ENCODE measurements at places on chromosomes 6 and 20.

DNA sequence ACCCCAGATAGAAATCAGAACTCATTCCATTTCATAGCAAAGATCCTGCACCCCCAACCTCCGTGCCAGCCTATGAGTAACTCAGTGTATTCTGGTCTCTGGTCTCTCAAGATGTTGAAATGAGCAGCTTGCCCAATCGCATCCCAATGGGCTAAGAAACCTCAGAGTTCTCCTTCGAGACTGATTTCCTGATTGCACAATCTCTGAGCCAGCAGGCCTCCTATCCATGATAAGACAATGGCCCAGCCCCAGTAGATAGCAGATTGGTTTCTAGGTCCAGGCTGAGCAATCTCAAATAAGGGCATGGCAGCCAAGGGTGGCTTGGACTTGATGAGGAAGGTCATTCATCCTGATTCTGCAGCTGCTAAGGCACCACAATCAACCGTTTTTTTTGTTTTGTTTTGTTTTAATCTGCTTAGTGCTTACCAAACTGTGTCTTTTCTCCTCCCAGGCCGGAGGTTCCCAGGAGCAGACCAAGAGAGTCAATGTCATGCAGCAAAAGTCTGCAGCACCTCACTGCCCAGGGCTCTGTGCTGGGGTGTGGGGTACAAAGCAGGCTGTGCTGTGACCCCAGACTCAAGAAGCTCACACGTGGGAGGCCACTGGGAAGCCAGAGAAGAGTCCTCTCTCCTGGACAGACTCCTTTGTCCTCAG lies 125.1 kb upstream of the NXT1 start:
- DNase-seq: peak; percentile 83

DNA sequence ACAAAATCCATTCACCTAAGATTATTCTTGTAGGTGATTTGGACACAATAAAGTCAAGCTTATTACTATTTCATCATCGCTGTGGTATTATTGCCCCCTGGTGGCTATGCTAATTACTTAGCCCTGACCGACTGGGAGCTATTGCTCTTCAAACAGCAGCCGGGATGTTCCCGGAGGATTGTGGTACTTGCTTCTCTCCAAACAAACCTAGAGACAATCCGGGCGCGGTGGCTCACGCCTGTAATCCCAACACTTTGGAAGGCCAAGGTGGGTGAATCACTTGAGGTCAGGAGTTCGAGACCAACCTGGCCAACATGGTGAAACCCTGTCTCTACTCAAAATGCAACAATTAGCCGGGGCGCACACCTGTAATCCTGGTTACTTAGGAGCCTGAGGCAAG lies 15.4 kb upstream of the STMND1 start:
- peak; percentile 82 for DNase-seq

- no peak for DNase-seq
Observed at GRCh38 chr6:49003348-49003747, 459.7 kb downstream of the MMUT start.

DNA sequence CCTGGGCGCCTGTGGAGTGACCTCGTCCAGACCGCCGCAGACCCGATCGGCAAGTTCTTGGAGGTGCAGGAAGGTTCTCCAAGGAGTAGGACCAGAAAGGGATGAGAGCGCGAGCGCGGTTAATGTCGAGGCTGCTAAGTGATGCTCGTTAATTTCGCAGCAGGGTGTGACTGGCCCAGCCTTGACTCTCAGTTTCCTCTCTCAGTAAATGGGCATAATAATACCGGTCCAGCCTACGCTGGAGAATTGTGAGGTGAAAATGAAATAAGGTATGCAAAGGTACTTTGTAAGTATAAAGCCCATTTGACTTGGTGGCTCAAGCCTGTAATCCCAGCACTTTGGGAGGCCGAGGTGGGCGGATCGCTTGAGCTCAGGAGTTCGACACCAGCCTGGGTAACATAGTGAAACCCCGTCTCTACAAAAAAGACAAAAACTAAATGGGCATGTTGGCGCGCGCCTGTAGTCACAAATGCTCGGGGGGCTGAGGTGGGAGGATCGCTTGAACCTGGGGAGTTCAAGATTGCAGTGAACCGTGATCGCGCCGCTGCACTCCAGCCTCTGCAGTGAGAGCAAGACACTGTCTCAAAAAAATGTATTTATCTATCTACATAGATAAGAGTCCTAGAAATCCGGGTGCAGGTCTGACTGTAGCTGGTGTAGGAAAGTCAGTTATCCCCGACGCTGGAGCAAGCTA lies 634 bp upstream of the BTBD9 start:
- no peak for DNase-seq

DNA sequence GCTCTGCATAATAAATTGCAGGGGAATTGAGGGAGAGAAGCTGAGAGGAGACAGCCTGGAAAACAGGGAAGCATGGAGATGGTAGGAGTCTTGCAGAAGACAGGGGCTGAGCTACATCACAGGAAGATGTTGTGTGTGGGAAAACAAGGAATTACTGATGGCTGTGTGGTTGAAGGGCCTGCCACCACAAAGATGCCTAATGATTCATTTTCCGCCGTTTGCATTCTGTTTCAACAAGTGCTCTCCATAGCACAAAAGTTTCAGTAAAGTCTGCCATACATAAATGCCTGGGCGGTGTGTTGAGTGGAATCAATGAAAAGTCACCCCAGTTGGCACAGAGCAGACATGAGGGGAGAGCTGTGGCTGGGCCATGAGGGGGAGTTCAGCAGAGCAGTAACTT lies 5.6 kb upstream of the KLHL31 start:
- DNase-seq: no peak

DNA sequence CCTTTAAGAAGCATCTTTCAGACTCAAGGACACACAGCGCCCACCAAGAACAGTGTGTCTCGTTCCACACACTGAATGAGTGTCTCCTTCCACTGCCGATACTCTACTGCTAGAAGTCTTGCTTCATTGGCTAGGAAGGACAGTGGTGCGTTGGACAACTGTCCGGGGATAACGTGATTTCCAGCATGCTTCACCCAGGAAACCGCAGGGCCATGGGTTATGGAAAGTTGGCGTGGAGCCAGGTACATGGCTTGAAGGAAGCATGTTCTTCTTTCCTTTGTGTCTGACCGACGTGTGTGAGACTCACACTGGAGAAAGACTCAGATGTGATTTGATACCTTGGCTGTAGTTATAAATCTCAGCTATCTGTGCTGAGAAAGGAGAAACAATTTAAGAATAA lies 73.2 kb downstream of the SMOC2 start:
- DNase-seq: no peak

- peak; percentile 50 for DNase-seq
Observed at GRCh38 chr6:5941188-5941587, 65.5 kb downstream of the NRN1 start.

DNA sequence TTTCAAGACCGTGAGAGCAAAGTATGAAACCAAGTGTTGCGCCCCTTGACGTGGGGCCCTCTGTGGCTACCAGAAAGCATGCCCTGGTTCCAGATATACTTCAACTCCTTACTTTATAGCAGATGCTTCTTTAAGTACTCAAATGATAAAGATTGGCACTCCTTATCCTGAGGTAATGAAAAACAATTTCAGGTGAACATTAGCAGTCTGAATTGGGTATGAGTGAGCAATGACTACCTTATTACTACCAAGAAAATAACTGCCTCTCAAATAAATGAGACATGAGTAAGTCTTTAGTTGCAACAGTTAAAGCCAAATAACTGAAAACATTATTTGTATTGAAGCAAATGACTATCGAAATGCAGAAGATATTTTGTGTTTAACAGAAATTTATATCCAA lies 408.7 kb downstream of the MMUT start:
- no peak for DNase-seq

DNA sequence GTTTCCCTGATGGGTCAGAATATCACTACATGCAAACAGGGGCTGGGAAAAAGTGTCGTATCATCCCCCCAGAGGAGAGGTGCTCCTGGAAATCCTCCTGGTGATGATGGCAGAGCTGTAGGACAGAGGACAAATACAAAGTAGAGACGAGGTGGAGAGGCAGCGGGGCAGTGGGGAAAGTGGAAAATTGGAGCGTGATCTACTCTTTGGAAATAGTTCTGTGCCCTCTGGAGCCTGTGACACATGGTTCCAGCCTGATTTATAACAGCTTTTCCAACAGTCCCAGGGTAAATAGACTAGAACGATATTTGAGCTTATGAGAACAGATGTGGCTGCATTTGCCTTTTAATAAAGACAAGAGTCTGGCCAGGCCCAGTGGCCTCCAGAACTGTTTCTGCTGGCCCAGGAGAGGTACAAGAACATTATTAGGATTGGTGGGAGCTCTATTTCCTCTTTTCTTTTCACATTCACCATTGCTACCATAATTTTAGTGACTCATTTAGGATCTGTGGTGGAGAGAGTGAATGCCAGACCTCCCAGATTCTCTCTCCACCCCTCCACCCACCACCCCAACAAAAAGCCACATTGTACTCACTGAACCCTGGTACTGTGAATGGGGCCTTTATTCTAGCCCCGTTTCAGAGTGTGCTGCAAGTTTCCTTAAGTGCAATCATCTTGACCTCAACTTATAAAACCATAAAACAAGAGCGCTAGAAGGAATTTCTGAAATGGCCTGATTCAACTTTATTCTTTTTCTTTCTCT lies 78.3 kb downstream of the BTBD3 start:
- no peak for DNase-seq

DNA sequence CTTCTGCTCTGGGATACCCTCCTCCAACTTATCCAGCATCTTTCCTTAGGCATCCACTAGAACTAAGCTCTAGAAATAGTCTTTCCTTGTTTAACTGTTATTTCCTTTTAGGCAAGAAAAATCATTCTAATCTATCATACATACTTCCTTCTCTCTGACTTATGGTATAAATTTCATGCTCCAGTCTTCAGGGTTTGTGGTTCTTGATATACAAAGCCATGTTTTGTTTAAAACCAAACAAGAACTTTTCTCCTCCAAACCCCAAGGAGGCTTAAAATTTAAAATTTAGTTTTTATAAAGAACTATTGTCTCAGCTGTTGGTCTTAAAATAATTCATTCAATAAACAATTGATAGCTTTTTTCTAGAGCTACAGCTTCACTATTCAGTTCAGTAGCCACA lies 77.2 kb downstream of the CD164 start:
- no peak for DNase-seq

- no peak for DNase-seq
Observed at GRCh38 chr6:56043076-56043475, 167.7 kb upstream of the BMP5 start.

- no peak for DNase-seq
Observed at GRCh38 chr20:51562027-51562331, 19.5 kb upstream of the NFATC2 start.

GRCh38 chr6:168989421-168989820 lies 264.2 kb downstream of the THBS2 start:
- DNase-seq: no peak

GRCh38 chr6:47464052-47464451 lies 13.5 kb upstream of the CD2AP start:
- no peak for DNase-seq

GRCh38 chr6:142275236-142276006 lies 26.4 kb upstream of the ADGRG6 start:
- DNase-seq: no peak

GRCh38 chr20:49508435-49509199 lies 26.1 kb upstream of the KCNB1 start:
- peak; percentile 38 for DNase-seq

DNA sequence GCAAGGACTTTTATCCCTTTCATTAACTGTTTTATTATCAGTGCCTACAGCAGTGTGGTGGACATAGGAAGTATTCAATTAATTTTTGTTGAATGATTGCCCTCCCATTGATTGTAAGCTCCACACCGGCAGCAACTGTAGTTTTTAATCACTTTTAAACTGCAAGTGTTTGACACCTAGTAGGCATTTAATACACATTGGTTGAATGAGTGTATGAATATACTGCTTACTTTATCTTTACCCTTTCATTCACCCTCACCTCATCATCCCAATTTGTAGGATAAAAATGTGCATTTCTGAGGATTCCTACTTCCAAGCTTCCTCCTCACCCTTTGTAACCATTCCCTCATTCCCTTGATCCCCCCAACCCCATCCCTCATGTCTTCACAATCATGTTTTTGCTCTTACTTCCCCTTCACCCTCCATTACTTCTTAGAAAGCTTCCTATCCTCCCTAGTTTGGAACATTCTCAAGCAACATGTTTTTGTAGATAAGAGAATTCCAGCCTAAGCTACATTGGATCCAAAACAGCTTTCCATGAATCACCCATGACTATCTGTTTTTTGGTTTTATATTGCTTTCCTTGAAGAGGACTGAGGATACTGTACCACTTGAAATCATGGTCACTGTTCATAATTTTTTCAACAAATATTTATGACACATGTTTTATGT lies 955 bp upstream of the SLC26A8 start:
- DNase-seq: peak; percentile 34

GRCh38 chr20:10634683-10635411 lies 39.0 kb downstream of the JAG1 start:
- peak; percentile 51 for DNase-seq

GRCh38 chr6:149455031-149455732 lies 29.6 kb downstream of the ZC3H12D start:
- DNase-seq: no peak

DNA sequence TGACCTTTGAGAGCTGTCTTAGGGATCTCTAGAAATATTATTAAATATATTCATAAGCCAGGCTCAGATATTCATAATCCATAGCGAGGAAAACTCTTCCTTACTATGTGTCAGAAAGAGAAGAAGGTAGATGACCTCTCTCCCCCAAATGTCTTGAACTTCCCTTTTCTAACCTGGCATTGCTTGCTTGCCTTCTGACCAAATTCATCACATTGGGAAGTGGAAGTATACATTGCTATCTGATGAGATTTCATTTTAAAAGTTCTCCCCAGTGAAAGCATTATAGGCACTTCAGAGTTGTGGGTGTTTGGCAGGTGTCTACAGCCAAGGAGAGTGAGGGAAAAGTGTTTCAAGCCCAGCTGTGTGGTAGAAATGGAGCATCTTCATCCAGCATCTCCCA lies 197.3 kb downstream of the ZFAND3 start:
- no peak for DNase-seq

- no peak for DNase-seq
Observed at GRCh38 chr6:30689022-30689865, 1.5 kb downstream of the NRM start.

DNA sequence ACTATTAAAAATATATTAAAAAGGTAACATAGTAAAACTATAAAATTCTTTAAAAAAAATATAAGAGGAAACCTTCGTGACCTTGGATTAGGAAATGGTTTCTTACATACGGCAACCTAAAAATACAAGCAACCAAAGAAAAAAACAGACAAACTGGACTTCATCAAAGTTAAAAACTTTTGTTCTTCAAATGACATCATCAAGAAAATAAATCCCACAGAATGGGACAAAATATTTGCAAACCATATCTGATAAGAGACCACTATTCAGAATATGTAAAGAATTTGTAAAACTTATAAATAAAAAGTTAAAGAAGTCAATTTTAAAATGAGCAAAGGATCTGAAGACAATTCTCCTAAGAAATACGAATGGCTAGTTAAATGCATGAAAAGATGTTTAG lies 110.0 kb downstream of the ATG5 start:
- no peak for DNase-seq

GRCh38 chr20:38250609-38251008 lies 9.9 kb downstream of the KIAA1755 start:
- no peak for DNase-seq

DNA sequence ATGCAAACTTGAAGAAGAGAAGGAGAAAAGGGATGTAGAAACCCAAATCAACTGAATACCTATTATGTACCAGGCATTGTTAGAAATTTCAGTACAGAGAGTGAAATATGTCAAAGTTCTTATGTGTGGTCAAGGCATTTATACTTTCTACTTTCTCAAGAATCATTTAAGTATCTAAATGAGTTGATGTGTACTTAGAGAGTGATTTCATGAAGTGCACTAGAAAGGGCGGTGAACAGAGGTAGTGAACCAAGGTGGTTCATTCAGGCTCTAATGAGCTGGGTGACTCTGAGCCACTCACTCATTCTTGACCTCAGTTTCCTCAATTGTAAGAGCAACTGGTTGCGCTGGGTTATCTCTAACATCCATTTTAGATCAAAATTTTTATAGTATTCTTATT lies 3.3 kb downstream of the PDE7B start:
- no peak for DNase-seq
